ENCODE measurements at places on chromosomes 2 and 18.

DNA sequence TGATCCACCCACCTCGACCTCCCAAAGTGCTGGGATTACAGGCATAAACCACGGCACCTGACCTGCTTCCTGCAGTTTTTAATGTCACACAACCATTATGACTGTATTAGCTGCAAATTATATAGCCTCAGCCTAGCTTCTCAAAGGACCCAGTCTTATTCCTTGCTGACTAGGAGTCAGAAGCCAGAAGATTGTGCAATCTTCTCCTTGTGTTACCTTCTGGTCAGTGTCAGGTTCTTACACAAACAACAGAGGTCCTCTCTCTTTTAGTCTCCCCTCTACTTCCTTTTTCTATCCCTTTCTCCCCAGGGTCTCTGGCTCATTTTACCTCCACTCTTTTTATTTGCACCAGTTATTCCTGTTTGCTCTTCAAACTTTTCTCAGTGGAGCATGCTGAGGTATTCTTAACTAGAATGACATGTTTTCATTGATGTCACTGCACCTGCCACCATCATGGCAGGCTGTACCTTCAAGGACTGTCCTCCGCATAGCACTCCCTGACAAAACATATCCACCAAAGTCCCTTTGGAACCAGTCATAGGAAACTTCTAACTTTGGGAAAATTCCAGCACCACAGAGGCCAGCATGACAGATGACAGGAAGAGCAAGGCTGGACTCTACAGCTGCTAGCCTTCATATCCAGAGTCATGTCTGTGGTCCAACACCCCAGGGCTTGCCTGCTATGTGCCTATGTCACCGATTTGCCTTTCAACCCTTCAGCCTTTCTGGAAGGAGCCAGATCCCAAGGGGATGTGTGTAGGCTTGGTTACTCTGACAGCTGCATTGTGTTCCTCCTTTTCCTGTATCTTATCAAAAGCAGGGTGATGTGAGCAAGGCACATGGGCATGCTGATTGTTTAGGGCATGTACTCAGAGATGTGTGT is 45.2 kb upstream of the EPC2 start:
- no peak for DNase-seq

- DNase-seq: no peak
Measured at GRCh38 chr18:55268628-55269275, 309.5 kb upstream of the CCDC68 start.

GRCh38 chr2:28643327-28643726 is 108.3 kb upstream of the PPP1CB start:
- DNase-seq: no peak

DNA sequence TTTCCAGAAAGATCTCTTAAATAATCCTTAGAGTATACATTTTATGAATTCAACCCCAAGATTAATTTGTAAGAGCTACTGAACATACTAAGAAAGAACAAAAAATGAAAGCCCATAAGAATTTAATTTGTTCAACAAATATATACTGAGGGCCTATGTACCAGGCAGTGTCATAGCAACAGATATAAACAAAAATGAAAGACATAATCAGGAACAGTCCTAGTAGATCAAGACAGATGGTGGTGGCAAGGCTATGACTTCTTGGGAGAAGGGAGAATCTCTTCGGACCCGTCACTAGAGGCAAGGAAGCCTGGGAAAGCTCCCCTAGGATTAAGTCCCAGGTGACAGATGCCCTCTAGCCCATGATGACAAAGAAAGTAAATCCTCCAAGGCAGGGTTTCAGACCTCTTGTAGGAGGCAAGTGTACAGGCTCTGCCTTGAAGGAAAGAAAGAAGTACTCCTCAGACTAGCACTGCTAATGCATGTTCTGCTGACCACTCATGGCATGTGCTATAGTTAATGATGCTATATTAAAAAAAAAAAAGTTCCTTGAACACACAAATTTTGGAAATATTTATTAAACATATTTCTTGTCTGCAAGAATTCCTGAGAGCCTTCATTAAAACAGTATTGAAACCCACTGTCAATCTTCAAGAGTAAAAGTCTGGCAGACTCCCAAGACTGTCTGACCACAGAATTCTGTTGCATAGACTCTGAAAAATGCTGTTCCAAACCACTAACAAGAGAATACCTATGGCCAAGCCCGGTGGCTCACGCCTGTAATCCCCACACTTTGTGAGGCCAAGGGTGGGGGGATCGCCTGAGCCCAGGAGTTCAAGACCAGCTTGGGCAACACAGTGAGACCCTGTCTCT is 31.5 kb downstream of the NOL10 start:
- DNase-seq: no peak

DNA sequence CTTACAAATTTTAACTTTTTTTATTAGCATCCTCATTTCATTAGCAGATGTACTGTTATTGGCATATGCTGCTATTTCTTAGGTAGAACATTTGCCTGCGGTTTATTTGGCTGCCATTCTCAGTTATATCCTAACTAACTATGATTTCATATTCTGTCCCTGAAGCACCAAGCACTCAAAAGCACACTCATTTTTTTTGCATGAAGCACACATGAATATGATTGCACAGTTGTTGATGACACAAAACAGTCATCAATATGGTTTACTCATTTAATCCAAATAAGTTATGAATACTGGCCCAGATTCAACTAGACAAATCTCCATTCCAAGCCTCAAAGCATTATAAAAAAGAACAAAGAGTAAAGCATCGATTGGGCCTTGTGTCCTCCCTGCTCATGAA is 129.4 kb upstream of the CNTNAP5 start:
- DNase-seq: no peak

DNA sequence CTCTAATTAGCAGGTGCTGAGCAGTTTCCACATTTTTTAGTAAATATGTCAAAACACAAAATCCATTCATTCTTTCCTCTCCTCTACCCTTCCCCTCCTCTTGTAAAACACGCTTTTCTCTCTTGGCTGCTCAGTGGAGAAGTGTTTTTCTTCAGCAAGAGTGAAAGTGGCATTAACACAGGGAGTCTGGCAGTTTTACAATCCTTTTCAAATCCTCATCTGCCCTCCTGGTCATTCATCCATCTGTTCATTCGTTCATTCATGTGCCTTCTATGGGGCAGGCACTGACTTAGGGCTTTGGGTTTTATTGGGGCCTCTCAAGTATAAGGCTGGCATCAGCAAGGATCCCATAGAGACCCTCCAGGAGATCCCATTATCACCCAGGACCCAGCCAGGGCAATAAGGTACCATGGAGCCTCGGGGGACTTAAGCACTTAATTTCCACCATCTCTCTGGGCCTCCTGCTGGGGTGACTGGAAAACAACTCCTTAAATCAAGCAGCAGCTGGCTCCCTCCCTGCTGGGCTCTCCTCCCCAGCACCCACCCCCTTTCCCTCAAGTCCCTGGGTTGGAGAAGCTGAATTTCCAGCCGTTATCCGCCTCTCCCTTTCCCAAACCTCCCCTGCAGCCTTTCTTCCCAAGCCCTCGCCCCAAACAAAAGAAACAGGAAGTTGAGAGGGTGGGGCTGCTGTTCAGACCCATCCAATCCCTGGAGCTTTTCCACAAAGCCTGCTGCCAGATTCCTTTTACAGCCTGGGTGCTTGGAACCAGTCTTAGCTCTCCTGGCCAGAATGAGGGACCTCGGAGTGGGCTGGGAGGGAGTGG is 32.6 kb downstream of the MARCHF4 start:
- no peak for DNase-seq

DNA sequence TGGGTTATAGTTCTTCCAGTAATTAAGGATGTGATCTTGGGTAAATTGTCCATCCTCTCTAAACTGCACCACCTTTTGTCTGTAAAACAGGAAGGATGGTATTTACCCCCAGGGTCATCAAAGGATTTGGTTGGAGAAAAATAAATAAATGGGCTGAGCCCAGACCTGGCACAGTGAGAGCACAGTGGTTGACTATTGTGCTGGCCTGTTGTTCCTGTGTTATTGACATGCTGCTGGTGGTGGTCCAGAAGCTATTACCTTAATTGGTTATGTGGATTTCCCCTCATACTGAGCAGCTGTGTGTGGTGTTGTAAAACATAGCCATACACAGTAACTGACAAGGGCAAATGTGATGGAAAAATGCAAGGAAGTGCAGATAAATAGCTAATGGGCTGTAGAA is 746 bp upstream of the IL37 start:
- no peak for DNase-seq

GRCh38 chr2:109386004-109386695 is 227.6 kb downstream of the SEPTIN10 start:
- DNase-seq: no peak

- DNase-seq: no peak
Measured at GRCh38 chr2:167279810-167280209, 391.5 kb downstream of the XIRP2 start.

GRCh38 chr18:10265560-10266333 is 188.7 kb upstream of the APCDD1 start:
- no peak for DNase-seq

DNA sequence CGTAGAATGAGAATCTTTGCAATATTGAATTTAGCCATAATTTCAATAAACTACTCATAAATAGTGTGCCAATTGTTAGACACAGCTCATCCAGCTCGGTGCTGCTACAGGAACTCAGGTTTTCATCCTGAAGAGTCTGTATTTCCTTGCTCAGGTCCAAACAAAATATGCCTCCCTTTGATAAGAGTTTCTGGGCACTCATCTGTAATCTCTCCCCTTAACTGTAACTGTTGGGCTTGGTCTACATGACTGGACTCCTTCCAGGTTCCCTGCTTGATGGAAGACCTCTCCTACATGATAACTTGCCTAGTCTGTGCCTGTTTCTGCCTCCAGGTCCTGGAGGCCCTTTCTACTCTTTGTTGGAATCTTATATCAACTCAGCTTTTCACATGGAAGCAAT is 57.9 kb downstream of the GCA start:
- no peak for DNase-seq

DNA sequence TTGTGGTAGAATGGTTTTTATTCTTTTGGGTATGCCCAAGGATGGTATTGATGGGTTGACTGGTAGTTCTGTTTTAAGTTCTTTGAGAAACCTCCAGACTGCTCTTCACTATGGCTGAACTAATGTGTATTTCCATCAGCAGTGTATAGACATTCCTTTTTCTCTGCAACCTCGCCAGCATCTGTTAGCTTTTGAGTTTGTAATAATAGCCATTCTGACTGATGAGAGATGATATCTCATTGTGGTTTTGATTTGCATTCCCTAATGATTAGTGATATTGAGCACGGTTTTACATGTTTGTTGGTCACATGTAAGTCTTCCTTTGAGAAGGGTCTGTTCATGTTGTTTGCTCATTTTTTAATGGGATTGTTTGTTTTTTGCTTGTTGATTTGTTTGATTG is 1348.7 kb upstream of the NXPH2 start:
- DNase-seq: no peak

DNA sequence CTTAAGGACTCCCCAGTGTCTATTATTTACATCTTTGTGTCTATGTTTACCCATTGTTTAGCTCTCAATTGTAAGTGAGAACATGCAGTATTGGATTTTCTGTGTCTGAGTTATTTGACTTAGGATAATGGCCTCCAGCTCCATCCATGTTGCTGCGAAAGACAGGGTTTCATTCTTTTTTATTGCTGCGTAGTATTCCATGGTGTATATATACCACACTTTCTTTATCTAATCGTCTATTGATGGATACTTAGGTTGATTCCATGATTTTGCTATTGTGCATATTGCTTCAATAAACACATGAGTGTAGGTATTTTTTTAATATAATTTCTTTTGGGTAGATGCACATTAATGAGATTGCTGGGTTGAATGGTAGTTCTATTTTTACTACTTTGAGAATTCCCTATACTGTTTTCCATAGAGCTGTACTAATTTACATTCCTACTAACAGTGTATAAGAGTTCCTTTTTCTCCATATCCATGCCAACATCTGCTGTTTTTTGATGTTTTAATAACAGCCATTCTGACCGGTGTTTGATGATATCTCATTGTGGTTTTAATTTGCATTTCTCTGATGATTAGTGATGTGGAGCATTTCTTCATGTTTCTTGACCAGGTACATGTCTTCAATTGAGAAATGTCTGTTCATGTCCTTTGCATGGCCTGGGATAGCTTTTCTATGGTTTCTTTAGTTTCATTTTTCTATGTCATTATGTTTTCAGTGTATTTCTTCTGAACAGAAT is 21.8 kb downstream of the MTCL1 start:
- DNase-seq: no peak

GRCh38 chr2:10402653-10403215 is 45.4 kb downstream of the ODC1 start:
- DNase-seq: no peak

GRCh38 chr2:153584244-153584643 is 105.7 kb upstream of the RPRM start:
- no peak for DNase-seq

DNA sequence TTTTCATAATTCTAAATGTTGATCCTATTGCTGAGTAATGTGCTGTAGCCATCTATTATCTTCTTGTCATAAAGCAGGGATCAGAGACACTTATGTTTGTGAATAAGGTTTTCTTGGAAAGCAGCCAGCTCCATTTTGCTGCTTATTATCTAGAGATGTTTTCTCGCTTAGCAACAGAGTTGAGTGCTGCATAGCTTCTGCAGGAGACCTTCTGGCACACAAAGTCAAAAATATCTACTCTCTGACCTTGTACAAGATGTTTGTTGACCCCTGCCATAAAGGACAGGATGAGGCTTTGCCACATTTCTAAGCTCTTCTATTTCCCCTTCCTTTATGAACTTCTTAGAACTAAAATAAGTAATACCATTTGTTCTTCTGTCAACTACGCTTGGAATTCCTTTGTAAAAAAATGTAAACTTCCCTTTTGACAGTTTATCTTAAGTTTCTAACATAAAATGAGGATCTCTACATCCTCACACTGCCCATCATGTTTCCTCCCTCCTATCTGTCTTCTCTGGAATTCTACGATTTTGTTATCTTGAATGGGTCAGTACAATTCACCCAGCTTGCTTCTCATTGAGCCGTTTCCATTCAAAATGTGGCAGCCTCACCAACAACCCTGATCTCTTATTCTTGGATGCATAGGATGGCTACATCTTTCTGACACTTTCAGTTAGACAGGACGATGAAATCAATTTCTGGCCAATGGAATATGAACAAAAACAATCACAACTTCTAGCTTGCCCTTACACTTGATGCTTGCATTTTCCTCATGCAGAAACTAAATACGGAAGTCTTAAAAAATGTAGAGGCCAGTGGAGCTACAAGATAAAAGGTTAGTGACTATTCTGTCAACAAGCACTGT is 1377.0 kb downstream of the SUCLG1 start:
- DNase-seq: no peak

DNA sequence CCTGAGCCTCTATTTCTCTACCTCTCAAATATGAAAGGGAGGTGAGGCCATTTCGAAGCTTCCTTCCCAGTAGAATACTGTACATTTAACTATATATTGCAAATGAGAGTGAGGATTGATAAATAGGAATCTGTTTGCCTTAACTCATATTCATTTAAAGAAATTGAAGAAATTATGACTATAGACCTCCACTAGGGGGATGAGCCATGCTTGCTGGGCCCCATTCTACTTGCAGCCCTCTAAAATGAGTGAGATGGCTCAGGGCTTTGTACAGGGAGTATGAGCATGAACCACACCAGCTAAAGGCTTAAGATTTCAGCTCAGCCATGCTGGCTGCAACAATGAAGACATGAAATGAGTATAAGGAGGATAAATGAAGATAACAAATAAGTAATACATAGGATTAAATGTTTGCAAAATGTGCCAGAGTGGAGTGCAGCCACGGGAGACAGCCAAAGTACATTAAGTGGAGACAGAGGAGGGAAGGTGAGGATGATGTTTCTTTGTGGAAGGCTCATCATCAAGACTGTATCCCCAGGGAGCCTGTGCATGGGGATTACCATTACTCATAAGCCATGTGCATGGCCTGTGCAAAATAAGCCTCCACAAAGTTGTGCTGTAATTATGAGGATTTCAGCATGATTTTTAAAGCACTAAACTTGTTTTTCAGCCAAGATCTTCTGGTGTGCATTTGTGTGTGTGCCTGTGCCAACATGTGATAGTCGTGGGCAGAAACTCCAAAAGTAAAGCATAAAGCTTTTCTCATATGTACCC is 300.8 kb downstream of the CNTNAP5 start:
- no peak for DNase-seq

Data from activated gamma-delta T cell treated with anti-CD3 and anti-CD28 coated beads, Interleukin-2, amount 50 U/mL, for 16 hours (primary cell).